Esophagus squamous epithelium (tissue), 5 donors: ENCODE measurements at places on chromosomes 3 and 15.

DNA sequence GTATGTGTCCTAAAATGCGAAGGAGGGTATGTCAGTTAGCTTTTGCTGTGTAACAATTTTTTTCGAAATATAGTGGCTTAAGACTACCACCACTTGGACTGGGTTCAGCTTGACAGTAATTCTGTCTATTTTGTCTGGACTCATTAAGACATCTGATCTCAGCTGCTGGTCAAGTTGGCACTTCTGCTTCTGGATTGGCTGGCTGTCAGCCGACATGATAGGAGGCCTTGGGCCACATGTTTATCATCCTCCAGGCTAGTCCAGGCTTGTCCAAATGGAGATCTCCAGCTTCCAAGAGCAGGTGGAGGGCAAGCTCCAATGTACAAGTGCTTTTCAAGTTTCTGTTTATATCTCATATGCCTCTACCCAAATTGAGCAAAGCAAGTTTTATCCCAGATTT, 95.9 kb downstream of the GALK2 start:
- no peak for DNase-seq

- DNase-seq = no peak
Observed at GRCh38 chr15:91865486-91865885, 12.0 kb downstream of the SLCO3A1 start.

DNA sequence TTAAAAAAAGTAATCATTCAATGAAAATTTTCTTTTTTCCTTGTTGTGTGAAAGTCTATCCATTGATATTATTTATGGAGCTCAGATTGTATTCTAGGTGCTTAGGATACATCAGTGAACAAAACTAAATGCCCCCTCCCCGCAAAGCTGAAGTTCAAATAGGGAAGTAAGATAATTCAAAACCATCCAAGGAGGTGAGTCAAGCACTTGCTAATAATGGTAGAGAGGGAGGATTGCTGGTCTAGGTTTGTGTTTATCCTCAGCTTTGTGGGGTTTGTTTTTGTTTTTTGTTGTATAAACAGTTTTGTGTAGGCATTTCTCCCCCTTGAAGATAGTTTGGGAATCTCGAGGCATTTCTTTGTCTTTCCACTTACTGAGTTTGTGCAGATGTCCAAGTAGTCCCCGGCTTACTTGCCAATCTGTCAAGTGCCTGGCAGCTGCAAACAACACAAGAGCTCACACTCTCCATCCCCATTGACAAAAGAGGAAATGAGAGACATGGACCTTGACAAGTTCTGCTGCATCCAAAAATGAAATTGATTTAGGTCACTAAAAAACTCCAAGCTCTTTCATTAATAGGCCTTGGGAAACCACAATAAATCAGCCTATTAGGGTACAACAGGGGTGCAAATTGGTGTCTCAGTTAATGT, 575.8 kb upstream of the TBL1XR1 start:
- no peak for DNase-seq

- DNase-seq = no peak
Observed at GRCh38 chr15:76903251-76903681, 1.9 kb downstream of the SCAPER start.

DNA sequence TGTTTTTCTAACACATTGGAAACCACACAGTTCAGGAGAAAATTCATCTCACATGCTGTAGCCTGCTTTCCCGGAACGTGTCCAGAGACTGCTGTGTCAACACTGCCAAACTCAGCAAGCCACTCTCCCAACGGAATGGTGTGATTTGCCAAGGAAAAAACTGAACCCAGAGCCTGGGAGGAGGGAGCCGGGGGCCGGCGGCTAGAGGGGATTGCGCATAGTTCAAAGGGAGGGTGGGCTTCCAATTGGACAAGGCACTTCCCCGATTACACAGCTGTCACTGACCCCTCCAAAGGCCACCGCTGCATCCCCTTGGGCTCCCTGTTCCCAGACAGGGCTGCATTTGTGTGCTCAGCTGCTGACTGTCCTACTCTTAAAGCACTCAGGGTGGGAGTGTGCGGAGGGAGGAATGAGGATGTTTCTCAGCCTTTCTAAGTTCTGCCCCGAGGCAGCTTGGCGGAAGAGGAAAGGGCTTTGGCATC, 256.2 kb downstream of the ZNF621 start:
- no peak for DNase-seq

- DNase-seq = no peak
Observed at GRCh38 chr3:72015463-72015862, 230.5 kb upstream of the PROK2 start.
